ENCODE measurements at places on chromosomes 5 and 9.

GRCh38 chr5:96821260-96821916, 13.6 kb upstream of the ERAP1 start:
- DNase-seq: no peak

DNA sequence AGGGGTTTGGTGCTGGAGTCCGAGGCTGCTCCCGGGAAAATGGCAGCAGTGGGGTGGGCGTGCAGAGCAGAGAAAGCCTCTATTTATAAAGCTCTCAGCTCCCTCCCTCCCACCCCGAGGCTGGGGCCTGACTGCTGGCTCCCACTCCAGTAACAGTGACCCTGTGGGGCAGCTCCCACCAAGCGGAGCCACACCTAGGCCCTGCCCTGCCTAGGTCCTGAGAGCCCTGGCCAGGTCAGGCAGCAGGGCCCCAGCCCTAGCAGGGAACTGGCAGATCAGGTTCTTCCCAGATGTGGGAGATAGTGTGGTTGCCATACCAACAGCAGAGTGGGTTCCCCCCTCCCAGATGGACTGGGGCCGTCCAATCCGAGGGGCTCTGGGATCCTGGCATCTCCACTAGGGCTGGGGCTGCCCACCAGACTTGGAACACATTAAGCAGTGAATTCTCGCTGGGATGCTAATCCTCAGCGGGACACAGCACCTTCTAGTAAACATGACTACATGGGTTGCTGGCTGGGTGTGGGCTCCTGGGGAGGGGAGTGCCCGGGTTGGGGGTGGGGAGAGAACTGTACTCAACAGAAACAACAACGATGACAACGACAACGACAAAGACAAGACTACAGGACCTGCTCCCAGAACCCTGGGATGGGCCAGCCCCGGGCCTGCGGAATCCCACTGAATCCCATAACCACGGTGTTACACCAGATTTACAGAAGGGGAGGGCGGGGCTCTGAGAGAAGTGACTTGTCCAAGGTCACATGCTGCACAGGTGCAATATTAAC, 1.5 kb downstream of the SH3GLB2 start:
- peak; percentile 84 for DNase-seq

DNA sequence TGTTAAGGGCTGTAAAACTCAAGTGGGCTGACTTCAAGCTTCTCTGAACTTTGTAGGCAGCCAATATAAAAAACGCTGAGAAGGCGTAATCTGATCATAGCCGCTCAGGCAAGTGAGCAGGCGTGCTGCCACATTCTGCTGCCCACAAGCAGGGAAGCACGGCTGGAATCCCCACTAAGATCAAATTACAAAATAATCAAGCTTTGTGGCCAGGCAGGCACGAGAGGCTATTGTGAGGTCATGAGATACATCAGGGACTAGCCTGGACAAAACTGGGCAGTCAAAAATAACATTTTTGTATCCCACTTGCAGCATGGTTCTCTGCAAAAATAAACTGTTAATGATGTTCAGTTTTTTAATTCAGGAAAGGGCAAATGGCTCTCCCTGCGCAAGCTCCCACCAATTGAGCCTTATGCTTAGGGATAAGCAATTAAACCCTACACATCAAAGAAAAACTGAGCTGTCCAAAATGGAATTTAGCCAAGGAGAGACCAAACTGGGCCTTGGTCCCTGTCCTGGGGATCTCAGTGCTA, 64.0 kb downstream of the POU5F2 start:
- peak; percentile 91 for DNase-seq

GRCh38 chr9:107972346-107972745, 482.8 kb upstream of the KLF4 start:
- DNase-seq: peak; percentile 51

- peak; percentile 20 for DNase-seq
Observed at GRCh38 chr5:151451626-151452520, 4.5 kb downstream of the SLC36A1 start.

DNA sequence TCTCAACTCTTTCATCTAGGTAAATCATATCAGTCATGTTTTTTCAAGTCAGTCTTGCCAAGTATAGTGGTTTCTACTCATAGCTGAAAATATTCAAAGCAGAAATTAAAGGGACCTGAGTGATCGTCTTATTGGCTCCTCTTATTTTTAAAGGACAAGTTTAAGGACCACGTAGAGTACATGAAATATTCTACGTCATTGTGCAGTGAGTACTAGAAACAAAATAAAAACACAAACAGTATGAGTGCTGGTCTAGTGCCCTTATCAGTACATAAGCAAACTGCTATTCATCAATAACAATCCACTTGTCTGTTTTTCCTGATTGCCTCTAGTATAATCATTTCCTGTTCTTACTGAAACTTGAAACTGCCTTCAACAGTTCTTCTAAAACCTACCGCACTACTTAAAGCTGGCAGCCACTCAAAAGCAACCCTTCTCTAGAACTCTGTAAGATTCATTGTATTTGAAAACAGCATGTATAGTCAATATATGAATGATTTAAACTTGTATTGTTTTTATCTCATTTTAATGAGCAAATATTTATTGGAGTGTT, 853.7 kb downstream of the TAF11L14 start:
- DNase-seq: no peak

GRCh38 chr5:179387151-179388110, 42.2 kb upstream of the ADAMTS2 start:
- DNase-seq: no peak

DNA sequence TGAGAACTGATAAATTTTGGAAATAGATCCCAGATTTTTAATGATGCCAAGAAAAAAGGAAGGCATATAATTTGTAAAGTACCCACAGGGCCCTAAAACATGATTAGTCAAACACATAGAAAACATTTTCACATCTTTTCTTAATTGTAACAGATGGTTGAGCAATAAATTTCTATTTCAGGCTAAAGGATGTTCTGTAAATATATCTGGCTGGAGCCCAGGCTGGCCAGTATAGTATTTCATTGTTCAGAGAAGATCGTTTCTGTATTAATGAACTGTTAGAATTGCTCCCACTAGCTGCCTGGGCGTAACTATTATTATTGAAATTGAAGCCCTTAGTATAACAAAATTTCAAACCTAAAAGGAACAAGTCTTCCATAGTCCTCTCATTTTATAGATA, 105.3 kb upstream of the SMC2 start:
- DNase-seq: no peak

DNA sequence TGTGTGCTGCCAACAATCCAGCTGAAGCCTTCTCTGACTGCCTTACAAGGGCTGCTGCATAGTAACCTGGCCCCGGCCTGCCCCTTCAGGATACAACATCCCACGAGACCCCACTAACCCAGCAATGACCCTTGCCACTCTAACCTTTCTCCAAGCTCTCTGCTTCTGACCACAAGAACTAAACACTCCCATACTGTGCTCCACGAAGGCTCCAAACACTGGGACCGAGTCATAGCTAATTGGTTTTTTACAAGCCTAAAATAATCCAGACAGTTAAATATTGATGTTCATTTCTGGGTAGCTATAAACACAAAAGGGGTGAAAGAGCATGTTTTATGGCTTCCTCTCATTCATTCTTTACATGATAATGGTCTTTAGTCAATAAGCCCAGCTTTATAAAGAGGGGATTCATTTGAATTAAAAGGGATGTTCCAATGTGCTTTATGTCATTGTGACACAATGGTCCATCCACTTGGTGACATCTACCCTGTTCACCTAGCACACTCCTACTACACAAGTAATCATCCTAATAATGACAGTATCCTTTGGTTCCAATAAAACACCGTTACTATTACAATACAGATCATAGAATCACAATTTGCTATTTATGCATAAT, 16.2 kb upstream of the TLE4 start:
- no peak for DNase-seq

DNA sequence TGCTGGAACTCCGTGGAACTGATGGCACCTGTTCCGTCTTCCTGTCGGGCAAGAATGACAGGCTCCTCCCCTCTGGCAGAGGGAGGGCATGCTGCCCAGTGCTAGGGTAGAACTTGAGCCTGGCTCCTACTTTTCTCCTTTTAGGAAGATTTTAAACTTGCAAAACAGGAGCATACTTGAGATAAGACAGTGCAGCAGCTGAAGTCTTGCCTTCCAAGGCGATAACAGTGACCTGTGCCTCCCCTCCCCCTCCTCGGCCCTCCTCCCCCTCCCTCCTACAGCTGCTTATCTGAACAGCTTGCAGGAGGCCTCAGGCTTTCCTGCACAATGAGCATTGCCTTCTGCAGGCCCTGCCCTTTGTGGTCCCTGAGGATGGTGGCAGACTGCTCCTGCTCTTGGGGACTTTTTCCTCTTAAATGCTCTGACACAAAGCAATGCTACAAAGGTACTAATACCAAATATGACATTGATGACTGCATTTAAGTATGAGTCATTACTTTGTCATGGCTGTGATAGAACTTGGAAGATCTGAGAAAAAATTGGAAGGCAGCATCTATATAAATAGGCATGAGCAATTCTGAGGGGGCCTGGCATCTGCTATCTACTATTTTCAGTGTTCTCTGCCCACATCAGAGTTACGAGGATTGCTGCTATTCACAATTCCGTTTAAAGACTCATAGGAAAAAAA, 2.0 kb downstream of the GADD45G start:
- DNase-seq: no peak

DNA sequence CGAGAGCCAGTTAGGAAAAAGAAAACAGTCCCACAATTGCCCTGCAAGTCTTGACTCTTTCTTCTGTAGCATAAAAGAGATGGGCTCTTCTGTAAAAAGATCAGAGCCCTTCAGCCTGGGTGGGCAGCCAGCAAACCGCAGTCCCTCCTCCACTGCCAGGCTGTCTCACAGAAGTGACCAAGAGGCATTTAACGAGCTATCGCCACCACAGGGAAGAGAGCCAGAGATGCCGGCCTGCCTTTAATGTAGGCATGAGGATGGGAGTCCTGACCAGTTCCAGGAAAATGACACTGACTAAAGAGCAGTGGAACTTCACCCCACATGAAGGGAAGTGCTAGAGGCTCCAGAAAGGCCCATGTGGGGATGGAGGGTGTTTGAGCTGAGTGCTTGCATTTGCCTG, 264.6 kb downstream of the NDUFS4 start:
- DNase-seq: no peak

Data from renal pelvis (tissue), 12 donors.